ENCODE measurements at places on chromosomes 2 and 18. TPM values are rescaled to one million over a fixed set of nuclear protein-coding genes. Genes with fewer than 3 reads are reported as not detected.

DNA sequence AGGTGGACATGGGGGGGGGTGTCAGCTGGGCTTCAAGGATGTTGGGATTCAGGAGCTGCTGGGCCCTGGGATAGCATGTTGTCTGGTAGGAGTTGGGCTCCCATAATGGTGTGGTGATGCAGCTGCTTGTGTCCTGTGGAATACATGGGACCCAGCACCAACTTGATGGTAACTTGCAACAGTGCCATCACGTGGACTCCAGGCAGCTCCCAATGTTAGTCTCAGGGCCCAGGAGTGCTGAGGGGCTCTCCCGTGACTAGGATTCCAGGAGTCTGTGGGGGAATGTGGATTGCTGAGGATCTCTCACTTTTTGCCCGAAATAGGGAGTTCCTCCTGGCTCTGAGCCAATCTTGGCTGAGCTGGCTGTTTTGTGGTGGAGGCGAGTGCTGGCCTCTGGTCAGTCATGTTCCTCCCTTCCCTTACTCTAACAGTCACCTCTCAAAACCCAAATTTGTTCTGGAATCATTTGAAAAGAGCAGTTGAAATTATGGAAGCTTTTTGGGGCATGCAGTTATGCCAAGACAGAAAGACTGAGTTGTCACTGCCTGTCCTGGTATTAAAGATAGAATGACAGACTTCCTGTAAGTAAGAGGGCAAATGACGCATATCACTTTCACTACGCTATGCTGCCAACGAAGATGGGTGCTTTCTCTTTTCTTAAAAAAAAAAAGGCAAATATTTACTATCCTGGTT, 607.1 kb downstream of the ADCYAP1 start:
- peak; percentile 11 for DNase-seq

DNA sequence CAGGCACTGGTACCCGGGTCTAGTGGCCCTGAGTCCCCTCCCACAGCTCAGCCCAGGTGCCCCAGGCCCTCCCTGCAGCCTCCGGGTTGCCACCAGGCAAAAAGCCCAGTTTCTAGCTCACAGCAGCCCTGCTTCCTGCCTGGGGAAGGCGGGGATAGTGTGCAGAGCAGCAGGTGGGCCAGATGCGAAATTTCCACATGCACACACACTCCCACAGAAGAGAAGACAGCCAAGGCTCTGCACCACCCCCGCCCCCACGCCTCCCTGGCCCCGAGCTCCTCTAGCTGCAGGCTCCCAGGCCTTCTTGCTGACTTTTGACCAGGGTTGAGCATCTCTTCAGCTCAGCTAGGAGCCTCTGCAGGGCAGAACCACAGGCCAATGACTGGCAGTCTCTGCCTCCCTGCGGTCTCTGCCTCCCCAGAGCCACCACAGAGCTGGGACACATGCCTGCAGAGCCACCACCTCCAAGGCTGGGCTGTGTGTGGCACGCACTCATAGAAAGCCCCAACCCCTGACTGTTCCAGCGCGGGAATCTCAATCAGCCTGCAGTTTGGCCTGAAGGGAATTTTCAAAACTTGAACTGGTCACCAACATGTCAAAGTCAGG, 7.2 kb downstream of the SLC66A2 start:
- DNase-seq: no peak

GRCh38 chr2:127188797-127189196, 31.3 kb downstream of the CYP27C1 start:
- DNase-seq: no peak

GRCh38 chr18:76335859-76336640, 159.0 kb downstream of the ZNF516 start:
- no peak for DNase-seq

- DNase-seq: no peak
Measured at GRCh38 chr2:220572385-220572784, 945.0 kb downstream of the SLC4A3 start.

GRCh38 chr2:216606551-216607276, 26.5 kb upstream of the IGFBP2 start:
- no peak for DNase-seq

DNA sequence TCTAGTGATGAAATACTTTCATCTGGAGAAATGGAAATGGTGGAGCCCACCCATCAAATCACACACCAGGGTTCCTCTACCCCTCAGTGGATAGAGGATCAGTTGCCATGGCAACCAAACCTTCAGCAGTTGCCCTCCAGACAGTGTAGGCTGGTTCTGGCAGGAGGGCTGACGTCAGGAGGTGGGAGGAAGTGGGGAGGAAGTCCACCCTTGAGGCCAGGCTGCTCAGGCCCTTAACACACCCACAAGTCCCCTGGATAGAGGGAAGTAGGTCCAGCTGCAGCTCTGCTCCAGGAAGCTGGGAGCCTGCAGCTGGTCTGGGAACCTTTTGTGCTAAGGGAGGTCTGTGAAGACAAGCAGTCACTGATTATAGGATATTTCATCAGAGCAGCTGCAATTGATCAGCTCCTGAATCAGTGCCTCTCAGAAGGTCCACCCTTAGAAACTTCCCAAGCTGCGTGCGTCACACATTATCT, 186.6 kb downstream of the MTX2 start:
- peak; percentile 34 for DNase-seq

The LRATD1 gene
- not detected for total RNA-seq

The RAX gene
- not detected for total RNA-seq

The CFC1 gene
- not detected for total RNA-seq

The CCDC74B gene
- total RNA-seq: 33.7 TPM

The CCDC85A gene
- total RNA-seq: 0.74 TPM

Data from Daoy (cell line).